Stimulated activated CD8-positive, alpha-beta memory T cell treated with anti-CD3 and anti-CD28 coated beads, Interleukin-4, amount 100 ng/mL, for 4 hours (primary cell): ENCODE measurements at places on chromosomes 6 and 20.

DNA sequence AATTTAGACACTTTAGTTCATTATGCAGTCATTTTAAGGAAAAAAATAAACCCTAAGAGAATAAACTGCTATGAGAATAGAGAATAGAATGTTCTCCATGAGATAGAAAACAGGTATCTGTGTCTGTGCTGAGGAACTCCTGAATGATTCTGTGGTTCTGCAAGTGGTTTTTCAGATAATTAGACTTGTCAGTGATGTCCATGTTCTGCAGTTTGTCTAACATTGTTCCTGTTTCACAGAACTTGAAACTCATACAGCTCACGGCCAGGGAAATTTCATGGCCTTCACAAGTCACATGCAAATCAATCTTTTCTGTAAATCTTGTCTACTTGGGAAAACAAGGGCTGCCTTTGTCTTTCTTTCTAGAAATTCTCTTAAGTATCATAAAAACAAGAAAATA, 73.4 kb upstream of the HMGCLL1 start:
- no peak for DNase-seq

- DNase-seq: no peak
These were observed 2.9 kb downstream of the STX11 start for GRCh38 chr6:144153260-144153659.

DNA sequence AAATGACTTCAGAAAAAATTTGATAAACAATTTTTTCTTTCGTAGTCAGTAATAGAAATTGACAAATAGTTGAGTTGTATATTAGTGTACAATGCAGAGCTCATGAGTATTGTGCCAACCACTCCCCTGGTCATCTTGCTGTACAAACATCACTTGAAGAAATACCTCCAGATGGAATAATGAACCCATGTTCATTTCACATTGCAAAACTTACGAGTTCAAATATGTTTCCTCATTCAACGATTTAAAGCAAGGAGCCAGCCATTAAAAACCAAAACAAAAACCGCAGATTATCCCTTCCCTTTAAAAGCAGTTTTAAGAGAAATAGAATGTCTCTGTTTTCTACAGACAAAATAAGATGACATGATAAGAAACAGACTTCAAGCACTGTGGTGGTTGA, 62.5 kb downstream of the RALGAPA2 start:
- DNase-seq: no peak

DNA sequence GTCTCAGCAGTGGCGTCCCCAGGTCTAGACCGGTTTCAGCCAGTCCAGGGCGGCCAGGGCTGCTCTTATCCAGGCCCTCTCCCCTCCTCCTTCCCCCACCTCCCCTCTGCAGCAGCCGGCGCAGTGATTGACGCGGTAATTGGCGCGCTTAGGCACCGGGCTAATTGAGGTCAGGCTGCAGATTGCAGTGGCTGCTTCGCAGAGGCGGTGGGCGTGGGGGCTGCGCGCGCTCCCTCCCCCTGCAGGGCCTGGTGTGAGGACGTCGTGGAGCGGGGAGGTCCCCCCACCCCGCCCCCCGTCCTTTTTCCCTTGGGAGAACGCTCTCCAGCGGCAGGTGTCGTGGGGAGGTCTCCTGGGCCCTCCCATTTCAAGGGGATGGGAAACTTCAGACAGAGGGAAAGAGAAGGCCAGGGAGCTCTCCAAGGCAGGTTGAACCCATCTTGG, 70.4 kb upstream of the BLCAP start:
- DNase-seq: no peak

DNA sequence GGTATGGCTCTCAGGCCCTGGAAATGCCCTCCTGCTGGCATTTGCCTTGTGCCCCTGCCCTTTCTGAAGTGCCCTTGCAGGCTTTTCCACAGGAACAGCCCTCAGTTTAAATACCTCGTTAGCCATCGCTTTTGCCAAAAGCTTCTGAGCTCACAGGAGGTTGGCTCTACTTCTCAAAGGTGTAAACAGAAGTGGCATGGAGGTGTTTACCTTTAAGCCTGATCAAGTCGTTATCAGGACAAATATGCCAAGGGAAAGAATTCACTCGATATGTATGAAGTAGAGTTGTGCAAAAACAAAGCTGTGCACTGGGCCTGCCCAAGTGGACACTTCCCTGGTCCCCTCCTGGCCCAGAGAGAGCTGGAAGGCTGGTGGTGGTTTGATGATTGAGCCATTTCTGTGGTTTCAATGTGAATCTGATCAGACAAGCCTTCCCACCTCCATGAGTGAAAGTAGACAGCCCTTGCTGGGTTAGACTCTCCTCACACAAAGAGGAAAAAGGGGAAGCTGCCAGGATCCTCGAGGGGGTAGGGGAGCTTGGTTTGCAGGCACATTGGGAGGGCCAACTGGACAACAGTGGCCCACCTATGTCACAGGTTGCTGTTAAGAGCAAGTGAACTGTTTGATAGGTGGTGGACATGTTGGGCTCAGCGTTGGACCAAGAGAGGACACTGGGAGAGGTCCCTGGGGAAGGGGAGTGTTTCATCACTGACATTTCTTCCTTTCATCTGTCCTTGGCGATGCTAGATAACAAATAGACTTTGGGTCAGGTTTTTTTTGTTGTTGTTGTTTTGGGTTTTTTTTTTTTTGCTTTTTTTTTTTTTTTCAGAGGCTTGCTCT, 98.7 kb downstream of the ZDHHC14 start:
- no peak for DNase-seq

DNA sequence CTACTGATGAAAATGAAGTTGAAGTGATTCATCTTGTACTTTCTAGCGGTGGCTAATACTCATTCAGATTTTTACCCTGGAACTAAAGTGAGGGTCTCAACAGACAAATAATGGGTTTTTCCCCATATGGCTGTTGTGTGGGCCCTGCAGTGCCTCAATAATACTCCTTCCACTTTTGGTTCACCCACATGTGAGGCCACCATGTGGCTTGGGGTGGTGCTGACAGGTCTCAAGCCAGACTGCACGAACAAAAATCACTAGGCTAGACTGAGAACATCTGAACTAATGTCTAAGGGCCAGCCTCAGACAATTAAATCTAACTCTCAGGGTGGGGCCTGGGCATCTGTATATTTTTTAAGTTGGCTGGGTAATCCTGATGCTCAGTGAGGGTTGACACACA, 7.9 kb upstream of the COL12A1 start:
- DNase-seq: no peak

DNA sequence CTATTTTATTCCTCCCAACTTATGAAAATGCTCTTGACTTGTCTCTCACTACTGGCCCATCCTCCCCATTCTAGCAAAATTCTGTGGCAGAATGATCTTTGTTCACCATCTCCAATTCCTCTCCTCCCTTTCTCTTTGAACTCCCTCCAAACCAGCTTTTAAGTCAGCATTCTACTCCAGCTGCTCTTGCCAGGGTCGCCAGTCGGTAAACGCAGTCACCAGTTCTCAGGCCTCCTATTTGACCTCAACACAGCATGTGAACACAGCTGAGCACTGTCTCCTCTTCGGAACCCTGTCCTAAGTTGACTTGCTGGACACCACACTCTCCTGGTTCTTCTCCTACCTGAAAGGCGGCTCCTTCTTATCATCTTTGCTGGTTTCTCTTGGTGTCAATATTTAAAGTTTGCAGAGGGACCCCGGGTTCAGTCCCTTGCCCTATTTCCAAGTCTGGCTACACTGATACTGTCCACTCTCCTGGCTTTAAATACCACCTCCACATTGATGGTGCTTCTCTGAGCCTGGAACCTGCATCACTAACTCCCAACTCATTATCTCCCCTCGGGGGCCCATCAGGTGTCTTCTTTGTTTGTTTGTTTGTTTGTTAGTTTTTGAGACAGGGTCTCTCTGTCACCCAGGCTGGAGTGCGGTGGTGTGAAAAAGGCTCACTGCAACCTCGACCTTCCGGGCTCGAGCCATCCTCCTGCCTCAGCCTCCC, 27.4 kb downstream of the GDAP1L1 start:
- no peak for DNase-seq

DNA sequence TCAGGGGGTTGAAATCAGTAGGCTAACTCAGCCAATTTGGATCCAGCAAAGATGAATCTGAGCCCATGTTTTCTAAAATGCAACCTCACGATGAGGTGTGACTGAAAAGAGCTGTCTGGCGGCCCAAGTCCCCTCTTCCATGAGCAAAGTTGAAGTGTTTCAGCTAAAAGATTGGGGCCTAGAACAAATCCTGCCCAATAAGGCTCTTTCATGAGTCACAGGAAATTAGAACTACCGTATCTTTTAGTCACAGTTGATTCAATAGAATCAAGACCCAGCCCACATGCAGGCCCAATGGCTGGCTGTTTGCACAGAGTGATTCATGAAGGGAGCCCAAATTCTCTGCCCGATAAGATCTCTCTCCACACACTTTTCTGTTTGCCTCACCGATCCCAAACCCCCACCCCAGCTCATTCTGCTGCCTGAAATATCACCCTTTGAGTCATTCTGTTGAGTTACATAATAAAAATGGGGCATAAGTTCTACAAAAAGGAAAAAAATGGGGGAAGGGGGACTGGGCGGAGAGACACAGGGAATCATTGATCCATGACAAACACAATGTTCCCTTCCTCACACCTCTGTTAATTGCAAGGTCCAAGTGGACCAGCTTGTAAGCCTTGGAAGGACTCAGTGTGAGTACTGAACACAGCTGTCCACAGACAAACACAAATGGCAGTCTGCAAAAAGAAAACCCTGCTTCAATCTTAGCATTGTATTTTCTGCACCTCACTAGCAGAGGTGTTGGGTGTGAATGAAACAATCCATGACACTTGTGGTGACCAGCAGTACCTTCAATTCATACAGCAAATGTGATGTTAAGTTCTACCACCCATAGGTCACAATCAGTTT, 13.8 kb downstream of the FOXQ1 start:
- no peak for DNase-seq

GRCh38 chr6:130966344-130966980, 96.6 kb downstream of the EPB41L2 start:
- DNase-seq: no peak

DNA sequence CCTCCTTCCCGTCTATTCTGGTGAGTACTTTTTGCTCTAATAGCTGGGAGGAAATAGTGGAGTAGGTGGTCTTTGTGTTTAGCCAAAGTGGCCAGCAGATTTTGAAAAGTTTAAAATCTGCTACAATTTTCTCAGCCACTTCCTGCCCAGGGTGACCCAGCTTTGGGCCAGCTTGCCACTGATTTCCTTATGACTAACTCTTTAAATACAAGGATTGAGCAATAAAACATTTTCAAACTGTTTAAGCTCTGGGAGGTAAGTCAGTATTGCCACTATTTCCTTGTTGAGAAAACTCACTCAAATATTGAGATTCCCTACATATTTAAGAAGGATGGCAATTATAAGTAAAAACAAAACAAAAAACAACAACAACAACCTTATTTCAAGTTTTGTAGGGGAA, 54.5 kb downstream of the TRMT11 start:
- no peak for DNase-seq

DNA sequence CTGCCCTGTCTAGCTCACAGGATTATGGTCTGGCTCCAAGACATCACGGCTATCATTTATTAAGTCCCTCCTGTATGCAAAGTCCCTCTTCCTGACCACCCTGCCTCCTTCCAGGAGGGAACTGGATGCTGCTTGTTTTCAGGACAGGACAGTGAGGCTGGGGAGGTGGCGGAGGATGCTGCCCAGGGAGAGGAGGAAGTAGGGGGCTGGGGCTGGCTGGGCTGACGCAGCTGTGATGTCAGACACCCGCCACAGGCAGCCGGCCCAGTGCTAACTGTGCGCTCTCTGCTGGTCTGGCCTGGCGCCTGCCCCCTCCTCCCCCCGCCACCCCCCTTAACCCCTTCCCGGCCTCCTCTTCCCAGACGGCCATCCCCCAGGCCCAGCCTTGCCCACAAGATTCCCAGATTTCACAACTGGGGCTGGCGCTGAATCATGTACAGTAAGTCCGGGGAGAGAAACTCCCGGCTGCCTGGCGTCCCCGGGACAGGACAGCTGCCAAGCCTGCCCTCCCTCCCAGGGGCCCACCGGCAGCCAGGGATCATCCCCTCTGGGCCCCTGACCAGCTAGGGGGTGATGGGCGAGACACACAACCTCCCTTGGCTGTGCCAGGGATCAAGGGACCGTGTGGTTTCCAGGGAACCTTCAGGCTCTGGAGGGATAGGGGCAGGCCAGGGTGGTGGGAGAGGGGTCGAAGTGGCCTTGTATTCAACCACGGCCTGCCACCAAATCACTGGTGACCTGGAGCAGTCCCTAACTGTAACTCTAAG, 118.1 kb downstream of the CEBPB start:
- no peak for DNase-seq

DNA sequence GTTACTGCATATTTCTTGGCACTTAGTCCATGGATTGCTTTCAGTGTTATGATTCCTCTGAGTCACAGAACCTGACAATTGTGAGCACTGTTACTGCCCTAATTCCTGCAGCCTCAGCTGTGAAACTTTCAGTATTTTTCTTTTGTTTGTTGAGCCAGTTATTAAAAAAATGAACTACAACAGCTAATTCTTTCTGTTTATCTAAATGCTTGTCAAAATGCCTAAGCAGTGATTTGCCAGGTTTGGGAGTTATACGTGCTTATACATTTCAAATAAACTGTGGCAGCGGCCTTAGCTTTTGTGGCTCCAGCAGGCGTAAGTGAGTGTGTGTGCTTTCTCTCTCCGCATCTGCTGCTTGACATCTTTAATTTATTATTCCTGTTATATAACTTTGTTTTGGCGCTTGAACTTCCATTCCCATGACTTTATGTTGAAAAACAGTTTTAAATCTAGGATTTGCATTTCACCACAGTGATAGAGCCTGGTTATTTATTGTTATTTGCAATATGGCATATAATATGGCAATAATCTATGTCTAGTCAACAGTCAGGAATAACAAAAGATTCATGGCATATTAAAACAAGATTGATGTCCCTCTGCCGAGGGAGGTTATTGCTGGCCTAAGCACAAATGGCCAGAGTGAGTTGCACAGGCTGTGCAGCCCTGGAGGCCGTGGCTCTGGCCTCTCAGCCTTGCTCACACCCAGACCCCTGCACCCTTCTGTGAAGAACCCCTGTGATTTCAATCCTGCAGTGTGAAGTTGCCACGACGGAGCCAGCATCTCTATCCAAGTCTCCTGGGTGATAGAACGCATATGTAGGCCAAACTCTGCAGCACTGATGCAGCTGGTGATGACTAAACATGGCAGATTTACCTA, 303.4 kb downstream of the THBS2 start:
- no peak for DNase-seq

DNA sequence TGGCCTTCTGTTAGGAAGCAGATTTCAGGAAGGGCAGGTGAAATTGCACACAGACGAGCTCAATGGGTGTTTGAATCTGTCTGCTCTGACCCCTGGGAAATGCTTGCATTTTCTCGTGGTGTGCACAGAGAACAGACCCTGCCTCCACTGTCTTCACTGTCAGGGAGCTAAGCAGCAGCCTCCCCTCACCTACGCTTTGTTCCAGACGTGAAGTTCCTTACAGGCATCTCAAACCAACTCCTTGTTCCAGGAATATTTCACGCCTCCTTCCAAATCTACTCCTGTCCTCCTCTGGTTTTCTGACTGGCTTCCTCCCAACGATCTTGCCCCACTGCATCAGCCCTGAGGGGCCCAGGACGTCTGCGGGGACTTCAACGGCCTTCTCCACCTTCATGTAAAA, 13.7 kb downstream of the DACT2 start:
- DNase-seq: no peak

DNA sequence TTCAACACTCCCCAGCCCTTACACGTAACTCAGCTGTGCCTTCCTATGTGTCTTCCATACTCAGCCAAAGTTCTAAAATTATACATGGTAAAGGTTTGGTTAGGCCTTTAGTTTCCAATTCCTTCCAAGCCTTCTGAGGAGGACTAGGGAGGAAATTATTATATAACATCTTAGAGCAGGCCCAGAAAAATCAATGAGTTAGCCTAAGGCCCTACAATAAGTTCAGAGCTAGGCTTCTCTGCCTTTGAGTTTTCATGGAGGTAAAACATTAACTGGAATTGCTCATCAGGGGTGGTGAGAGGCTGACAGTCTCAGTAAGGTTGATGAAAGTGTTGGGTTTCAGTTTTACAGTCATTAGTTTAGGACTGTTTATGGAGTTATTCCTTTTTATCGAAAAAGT, 286.0 kb downstream of the ADGB start:
- no peak for DNase-seq
